CD4-positive, alpha-beta T cell treated with Interleukin-15 for 4 hours (primary cell): ENCODE measurements at places on chromosomes 4 and X.

- DNase-seq = no peak
Observed at GRCh38 chr4:10011277-10011676, 10.0 kb downstream of the SLC2A9 start.

DNA sequence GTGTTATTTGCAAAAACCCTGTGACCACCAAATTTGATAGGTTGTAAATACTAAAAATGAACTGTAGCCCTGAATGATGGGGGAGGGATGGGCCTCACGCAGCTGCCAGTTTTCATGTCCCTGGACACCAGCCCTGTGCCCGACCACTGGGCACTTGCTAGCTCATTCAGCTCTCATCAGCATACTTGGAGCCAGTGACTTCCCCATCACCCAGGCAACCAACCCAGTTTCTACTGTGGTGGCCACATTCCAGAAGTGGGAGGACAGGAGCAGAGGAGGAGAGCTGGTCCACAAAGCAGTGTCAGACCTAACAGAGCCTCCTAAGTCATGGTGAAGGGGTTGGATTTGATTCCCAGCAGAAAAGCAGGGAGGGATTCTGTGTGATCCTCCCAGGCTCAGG, 128.2 kb downstream of the CPEB2 start:
- no peak for DNase-seq

GRCh38 chrX:108224727-108225621, 133.4 kb downstream of the ATG4A start:
- DNase-seq = no peak

DNA sequence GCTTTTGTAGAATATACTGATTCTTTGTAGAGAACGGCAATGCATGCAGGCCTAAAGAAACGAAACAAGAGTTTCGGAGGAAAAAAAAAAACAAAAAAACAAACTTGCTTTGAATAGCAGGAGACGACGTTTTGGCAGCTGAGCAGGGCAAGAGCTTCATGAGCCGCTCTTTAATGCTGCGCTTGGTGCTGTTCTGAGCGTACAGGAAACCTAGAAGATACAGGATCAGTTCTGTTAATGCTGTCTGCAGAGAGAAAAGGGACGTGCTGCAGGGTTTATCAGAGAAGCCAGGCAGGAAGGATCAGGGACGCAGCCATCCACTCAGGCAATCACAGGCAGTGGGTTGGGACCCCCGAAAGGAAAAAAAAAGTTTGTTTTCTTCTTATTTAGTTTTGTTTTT, 182.2 kb downstream of the PACRGL start:
- DNase-seq = no peak

- DNase-seq = no peak
Observed at GRCh38 chr4:99413140-99413539, 22.0 kb downstream of the ADH7 start.

GRCh38 chr4:14269824-14270223, 642.3 kb upstream of the BOD1L1 start:
- no peak for DNase-seq
